T-helper 2 cell (primary cell): ENCODE measurements at places on chromosomes 12 and 14.
A peak's percentile ranks its signal among the peaks of the same experiment; 100 is the strongest.

GRCh38 chr14:62532181-62532580, 513.1 kb downstream of the KCNH5 start:
- no peak for DNase-seq

DNA sequence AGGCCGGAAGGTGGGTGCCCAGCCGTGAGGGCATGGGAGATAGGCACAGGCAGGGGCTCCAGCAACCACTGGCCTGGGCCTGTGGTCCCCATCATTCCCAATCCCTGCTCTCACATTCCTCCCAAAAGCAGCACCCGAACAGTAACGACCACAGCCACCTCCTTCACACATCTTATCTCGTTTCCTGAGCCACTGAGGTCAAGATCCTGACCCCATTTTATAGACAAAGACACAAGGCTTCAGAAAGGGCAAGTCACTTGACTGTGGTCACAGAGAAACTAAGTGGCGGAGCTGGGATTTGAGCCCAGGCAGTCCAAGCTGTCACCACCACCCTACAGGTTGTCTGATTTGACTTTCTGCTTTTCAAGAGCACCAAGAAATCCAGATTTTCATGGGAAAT, 38.9 kb downstream of the DTX1 start:
- DNase-seq: no peak

DNA sequence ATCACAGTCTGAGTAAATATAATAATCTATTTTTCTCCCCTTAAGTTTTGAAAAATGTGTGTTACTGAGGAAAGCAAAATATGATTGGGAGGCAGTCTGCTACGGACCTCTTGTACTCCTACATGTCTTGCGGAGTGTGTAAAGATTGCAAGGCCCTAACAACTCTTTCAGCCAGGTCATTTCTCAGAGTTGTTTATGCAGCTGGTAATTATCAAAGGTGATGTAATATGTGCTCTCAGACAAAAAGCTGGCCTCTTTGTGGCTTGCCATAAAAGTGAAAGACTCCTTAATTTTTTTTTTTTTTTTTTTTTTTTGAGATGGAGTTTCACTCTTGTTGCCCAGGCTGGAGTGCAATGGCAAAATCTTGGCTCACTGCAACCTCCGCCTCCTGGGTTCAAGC, 40.5 kb upstream of the MON2 start:
- no peak for DNase-seq

- DNase-seq: no peak
These were observed 92.0 kb downstream of the SLC2A13 start for GRCh38 chr12:40013847-40014246.

GRCh38 chr12:107079172-107080011, 14.0 kb downstream of the CRY1 start:
- DNase-seq: no peak

DNA sequence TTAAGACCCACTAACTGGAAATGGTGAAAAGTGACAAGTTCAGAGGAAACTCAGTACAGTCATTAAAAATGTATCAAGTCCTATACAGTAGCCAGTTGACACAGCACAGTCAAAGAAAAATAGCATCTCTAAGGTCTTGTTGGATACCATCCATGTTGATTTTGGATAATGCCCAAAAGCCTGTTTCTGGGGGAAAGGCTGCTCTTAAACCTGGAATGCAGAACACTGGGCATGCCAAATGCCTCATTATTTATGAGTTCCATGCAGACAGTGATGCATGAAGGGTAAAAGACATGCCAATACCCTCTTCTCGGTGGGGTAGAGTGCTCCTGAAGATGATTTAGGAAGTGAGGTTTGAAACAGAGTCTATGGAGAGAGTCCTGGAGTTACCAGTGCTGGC, 29.6 kb downstream of the KCNK13 start:
- no peak for DNase-seq

DNA sequence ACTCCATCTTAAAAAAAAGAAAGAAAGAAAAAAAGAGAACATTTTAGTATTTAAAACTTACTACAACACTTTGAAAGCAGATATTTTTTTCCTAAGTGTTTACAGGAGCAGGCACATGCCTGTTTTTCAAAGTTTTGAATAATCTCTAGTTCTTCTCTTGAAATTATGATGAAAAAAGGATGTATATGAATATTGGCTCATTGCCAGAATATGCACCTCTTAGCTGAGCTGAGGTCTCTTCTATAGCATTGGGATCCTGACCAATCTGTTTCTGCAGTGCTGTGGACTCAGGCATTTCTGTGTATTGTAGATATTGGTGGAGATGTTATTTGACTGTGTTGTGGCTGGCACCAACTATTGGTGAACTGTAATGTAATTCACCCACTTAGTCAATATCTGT, 15.0 kb downstream of the TECPR2 start:
- DNase-seq: no peak

DNA sequence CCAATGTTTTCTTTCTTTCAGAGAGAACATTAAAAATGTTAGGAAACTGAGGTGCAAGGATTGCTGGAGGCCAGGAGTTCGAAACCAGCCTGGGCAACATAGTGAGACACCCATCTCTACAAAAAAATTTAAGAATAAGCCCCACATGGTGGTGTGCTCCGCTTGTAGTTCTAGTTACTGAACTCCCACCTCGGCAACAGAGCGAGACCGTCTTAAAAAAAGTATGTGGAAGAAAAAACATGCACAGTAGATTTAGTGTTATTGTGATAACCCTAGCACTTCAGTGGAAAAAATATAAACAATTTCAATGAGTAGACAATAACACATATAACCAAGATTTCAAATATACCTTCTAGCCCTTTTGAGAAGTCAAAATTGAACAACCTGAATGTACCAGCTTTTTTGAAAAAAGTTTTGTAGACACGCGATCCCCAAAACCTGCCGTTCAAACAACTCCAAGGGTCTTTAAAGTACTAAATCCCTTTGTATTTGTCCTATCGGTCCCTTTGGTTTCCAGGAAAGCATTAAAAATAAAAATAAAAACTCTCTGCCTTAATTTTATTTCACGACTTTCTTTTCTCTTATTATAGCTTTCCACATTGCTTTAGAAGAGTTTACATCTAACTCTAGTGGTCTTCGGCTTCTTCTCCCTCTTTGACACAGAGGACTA, 1.0 kb upstream of the ANO6 start:
- peak; percentile 9 for DNase-seq

DNA sequence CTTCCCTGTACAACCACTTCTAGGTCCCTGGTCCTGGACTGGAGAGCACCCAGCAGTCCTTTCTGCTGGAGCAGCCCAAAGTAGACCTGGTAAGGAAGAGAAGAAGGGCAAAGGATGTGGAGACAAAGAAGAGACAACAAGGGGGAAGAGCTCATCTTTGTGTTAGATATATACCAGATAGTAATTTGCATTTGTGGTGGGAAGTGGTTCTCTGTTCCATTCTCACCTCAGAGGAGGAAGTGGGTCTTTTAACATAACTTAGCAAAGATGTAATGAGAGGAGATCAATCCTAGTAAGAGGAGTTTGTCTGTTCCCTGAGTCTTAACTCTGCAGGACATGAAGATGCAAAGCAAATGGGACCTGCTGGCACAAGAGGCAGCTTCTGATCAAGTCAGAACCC, 8.0 kb downstream of the CCDC198 start:
- DNase-seq: no peak

DNA sequence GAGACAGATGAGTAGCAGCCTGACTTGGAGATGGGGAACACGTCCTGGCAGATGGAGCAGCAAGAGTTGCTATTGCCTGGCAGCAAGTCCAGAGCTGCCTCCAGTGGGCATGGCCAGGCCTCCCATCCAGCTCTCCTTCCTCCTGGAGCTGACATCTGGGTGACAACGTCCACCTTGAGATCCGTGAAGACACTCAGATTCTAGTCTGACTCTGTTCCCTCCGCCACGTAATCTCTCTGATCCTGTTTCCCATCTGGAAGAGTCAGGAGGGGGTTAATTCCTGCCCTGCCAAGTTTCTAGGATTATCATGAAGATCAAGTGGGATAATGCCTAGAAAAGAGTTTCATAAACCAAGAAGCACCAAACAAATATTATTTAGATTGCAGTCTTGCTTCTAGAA, 65.3 kb upstream of the FAM181A start:
- no peak for DNase-seq

- DNase-seq: no peak
These were observed 8.5 kb upstream of the SYNE3 start for GRCh38 chr14:95524706-95525512.

GRCh38 chr12:65093606-65094005, 27.5 kb downstream of the WIF1 start:
- no peak for DNase-seq

DNA sequence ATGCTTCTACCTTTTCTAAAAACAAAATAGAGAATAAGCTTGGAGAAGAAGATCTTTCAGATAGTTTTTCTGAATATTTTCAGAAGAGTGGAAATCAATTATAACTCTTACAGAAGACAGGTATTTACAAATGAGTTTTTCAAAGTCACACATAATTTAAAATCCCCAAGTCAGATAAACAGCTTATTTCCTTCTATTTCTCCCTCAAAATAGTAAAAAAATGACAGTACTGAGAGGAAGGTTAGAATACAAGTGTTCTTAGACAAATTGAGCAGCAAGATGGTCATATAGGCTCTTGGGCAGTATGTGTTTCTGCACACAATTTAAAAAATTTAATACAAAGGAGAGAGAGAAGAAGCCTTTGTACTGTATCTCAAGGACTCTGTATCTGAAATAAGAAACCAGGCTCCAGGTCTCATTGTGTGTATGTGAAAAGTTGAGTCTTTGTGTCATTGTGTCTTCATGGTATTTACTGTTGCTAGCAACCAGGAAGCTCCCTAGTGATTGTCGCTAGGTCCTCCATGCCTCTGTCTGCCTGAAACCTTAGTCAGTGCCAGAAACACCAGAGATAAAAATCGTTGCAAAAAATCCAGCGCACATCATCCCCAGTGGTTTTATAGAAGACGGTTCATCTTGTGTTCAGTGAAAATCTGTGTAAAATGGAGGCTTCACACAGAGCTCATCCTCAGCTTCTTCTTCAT, 12.9 kb upstream of the TUBA1A start:
- no peak for DNase-seq

GRCh38 chr12:25828188-25828587, 130.3 kb upstream of the RASSF8 start:
- DNase-seq: no peak

DNA sequence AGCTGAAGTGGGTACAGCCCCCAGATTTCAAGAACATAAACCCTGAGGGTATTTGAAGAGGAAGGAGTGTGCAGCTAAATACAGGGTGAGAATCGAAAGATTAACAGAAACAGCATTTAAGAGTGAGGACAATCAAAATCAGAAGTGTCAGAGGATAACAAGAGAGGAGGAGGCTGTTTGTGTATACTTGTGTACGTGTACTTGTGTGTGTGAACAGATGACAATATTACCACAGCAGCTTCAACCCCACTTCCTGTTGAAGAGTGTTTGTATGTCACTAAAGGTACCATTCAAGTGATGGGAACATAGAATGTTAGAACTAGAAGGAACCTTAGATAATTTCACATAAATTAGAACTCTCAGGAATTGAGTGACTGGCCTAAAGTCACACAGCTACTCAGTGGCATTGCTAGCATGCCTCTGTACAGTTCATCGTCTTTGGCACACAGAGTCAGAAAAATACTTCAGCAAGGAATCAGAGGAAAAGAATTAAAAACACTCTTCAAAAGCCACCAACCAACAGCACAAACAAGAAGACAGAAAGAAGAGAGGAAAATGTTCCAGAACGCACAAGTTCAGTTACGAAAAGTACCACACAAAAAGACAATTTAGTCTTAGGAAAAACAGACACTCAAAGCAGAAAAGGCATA, 164.3 kb upstream of the BCL2L14 start:
- no peak for DNase-seq
